ENCODE measurements at places on chromosomes 6 and 20. TPM values are rescaled to one million over a fixed set of nuclear protein-coding genes. Genes with fewer than 3 reads are reported as not detected.
A peak's percentile ranks its signal among the peaks of the same experiment; 100 is the strongest.

DNA sequence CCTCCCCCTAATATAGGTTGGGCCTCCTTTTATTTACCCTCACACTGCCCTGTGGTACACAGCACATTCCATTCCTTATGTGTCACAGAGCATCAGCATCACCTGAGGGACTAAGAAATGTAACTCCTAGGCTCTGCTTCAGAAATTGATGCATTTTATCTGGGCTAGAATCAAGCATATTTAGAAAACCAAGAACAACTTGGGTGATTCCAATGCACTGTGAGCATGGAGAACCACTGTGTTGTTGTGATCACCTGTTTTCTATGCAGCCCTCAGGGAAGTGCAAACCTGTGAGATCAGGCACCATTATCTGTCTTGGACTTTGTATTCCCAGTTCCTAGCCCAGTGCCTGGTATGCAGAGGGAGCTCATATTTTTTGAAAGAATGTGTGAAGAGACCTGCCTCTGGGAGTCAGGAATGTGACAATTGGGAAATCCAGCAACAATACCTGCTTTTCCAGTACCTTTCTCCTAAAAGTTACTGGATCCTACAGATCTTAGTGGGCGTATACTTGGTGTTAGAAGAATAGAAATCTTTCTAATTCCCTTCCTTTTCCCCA lies 7.0 kb downstream of the KAT14 start:
- H3K27me3 ChIP-seq, result no peaks in the 10 kb centered on the region
- no peak overlapping the region for H3K27ac ChIP-seq
- H3K4me1 ChIP-seq, result peaks cover 11% of the 10 kb centered on the region
- H3K4me3 ChIP-seq, result no peak overlapping the region

Gene PAK5
- not detected for total RNA-seq

DNA sequence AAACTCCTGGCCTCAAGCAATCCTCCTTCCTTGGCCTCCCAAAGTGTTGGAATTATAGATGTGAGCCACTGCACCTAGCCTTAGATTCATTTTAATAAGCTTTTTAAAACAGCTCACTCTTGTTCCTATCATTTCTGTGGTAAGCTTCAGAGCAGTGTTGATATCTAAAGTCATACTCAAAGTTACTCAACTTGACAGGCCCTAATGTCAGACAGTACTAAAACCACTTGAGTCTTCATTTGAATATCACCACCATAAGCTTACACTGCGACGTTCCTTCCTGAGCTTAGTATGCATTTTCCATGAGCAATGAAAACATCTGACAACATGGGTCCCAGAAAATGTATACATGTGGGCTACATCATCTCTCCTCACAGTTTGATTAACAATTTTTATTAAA lies 6.0 kb downstream of the FUCA2 start:
- no peak for DNase-seq
- H3K4me1 ChIP-seq, result peaks cover 30% of the 10 kb centered on the region
- H3K36me3 ChIP-seq, result peaks cover 25% of the 10 kb centered on the region

Gene HLA-DPB1
- 1.7 TPM for total RNA-seq

DNA sequence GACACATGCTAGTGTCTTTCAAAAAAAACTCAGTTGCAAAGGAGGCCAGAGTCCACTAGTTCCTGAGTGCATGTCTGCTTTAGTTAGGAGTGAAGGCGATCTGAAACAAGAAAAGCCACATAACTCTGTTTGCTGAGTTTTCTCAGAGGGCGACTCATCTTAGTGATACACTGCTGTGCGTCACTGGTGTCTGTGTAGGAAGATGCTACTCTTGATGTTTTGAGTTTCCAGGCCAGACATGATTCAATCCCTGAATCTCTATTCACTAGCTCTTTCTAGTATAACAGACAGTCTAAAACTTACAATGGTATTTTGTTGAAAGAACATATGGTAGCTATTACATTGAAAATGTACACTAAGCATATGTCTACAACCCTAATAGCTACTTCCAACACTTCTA lies 60.9 kb downstream of the GFRAL start:
- no peak overlapping the region for H3K27ac ChIP-seq
- no peaks in the 10 kb centered on the region for H3K4me1 ChIP-seq
- no peaks in the 10 kb centered on the region for H3K36me3 ChIP-seq
- H3K27me3 ChIP-seq, result no peaks in the 10 kb centered on the region
- no peak for DNase-seq

- no peak overlapping the region for H3K27ac ChIP-seq
- H3K36me3 ChIP-seq, result no peaks in the 10 kb centered on the region
- peak overlapping the region; percentile 22 for H3K4me3 ChIP-seq
- peaks cover 34% of the 10 kb centered on the region for H3K4me1 ChIP-seq
- H3K27me3 ChIP-seq, result peaks cover 22% of the 10 kb centered on the region
- no peak for DNase-seq
Measured at GRCh38 chr6:49551866-49552129, 1.3 kb downstream of the C6orf141 start.

Gene SYCP2L
- total RNA-seq, result not detected

- peak overlapping the region; percentile 80 for H3K4me3 ChIP-seq
- peak; percentile 68 for DNase-seq
- peaks cover 24% of the 10 kb centered on the region for H3K36me3 ChIP-seq
- peak overlapping the region; percentile 98 for H3K27ac ChIP-seq
Measured at GRCh38 chr20:9185511-9185910, 116.6 kb downstream of the PLCB4 start.

DNA sequence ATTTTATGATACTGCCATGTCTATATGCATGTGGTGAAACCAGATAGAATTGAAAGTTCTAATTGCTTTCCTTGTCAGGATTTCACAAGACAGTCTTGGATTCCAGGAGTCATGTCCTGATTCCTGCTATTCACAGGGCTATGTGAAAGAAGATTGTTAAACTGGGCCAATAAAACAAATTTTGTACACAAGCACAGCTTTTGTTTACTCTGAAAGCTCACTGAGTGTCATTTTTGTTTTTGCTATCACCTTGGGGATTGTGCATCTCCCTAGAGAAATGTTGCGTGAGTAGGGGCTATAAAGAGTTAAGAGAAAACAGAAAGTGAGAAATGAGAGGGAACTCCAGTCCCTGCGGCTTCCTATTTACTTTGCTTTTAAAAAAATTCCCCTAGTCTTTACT lies 627.5 kb downstream of the PKHD1 start:
- no peak overlapping the region for H3K27ac ChIP-seq
- H3K4me3 ChIP-seq, result no peak overlapping the region
- H3K36me3 ChIP-seq, result no peaks in the 10 kb centered on the region
- no peaks in the 10 kb centered on the region for H3K4me1 ChIP-seq
- no peaks in the 10 kb centered on the region for H3K27me3 ChIP-seq

- H3K4me1 ChIP-seq, result no peaks in the 10 kb centered on the region
- H3K27ac ChIP-seq, result no peak overlapping the region
- H3K27me3 ChIP-seq, result no peaks in the 10 kb centered on the region
- no peak for DNase-seq
- no peak overlapping the region for H3K4me3 ChIP-seq
Measured at GRCh38 chr20:25017257-25017803, 24.8 kb upstream of the APMAP start.

GRCh38 chr6:40599555-40599954 lies 12.4 kb upstream of the LRFN2 start:
- peaks cover 10% of the 10 kb centered on the region for H3K27me3 ChIP-seq
- H3K36me3 ChIP-seq, result no peaks in the 10 kb centered on the region
- no peak for DNase-seq
- H3K27ac ChIP-seq, result no peak overlapping the region

Gene HCK
- not detected for total RNA-seq

- H3K27ac ChIP-seq, result no peak overlapping the region
- peaks cover 7% of the 10 kb centered on the region for H3K27me3 ChIP-seq
- no peak overlapping the region for H3K4me3 ChIP-seq
- DNase-seq, result no peak
- peaks cover 30% of the 10 kb centered on the region for H3K4me1 ChIP-seq
Measured at GRCh38 chr6:4670290-4670689, 105.9 kb upstream of the CDYL start.

DNA sequence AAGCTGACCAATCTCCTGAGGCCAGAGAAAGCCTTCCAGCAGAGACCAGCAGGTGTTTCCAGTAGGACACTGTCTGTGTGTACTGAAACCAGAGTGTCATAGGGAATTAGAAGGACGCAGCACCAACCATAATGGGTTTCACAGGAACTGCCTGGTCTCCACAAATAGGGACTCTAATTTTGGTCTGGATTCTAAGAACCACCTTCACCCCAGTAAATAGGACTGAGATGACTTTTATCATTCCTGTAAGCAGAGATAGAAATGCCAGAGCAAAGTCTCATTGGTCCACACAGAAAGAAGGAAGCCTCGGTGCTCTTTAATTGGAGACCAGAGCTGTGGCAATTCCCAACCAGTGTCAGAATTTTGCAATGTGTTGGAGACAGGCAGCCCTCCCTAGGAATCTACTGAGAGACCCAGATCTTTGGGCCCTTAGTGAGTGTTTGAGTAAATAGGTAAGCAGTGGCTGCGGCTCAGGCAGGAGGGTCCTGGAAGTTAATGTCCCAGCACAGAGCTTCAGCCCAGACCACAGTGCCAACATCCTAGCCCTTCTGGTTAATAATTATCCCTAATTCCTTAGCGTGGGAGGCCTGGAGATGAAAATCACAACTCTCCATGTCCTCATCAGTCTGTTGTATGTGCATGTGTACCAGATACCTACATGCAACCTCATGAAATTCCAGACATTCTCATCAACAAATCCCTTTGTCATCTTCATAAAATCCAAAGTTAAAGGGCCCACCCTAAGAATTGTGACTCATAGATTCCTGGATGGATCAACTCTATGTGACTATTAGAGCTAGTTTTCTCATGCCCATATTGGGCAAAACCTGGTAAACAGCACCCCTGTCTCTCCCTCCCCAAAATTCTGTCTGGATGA lies 81.2 kb downstream of the UNC5CL start:
- H3K4me3 ChIP-seq, result peak overlapping the region; percentile 37
- peaks cover 2% of the 10 kb centered on the region for H3K27me3 ChIP-seq
- DNase-seq, result peak; percentile 87
- peaks cover 84% of the 10 kb centered on the region for H3K4me1 ChIP-seq
- H3K27ac ChIP-seq, result peak overlapping the region; percentile 63

GRCh38 chr6:163735076-163735475 lies 320.6 kb downstream of the QKI start:
- DNase-seq, result no peak
- peaks cover 8% of the 10 kb centered on the region for H3K4me1 ChIP-seq

- no peaks in the 10 kb centered on the region for H3K27me3 ChIP-seq
- peaks cover 50% of the 10 kb centered on the region for H3K36me3 ChIP-seq
- H3K4me3 ChIP-seq, result peak overlapping the region; percentile 67
- H3K4me1 ChIP-seq, result peaks cover 65% of the 10 kb centered on the region
Measured at GRCh38 chr6:11224252-11224965, 8.1 kb downstream of the NEDD9 start.

Gene GID8
- total RNA-seq, result 26.4 TPM

Gene CALHM4
- total RNA-seq, result 0.24 TPM

Gene BPIFA1
- total RNA-seq, result not detected

- no peaks in the 10 kb centered on the region for H3K36me3 ChIP-seq
- H3K27ac ChIP-seq, result no peak overlapping the region
- no peaks in the 10 kb centered on the region for H3K4me1 ChIP-seq
- H3K4me3 ChIP-seq, result no peak overlapping the region
- no peaks in the 10 kb centered on the region for H3K27me3 ChIP-seq
Measured at GRCh38 chr6:98056955-98057354, 773.9 kb upstream of the MMS22L start.

GRCh38 chr6:152815230-152815872 lies 64.8 kb downstream of the VIP start:
- H3K36me3 ChIP-seq, result no peaks in the 10 kb centered on the region
- peaks cover 8% of the 10 kb centered on the region for H3K27me3 ChIP-seq
- H3K4me1 ChIP-seq, result no peaks in the 10 kb centered on the region
- H3K27ac ChIP-seq, result no peak overlapping the region
- DNase-seq, result no peak

Gene WFDC12
- total RNA-seq, result not detected

GRCh38 chr20:44123251-44123650 lies 63.7 kb downstream of the JPH2 start:
- no peak overlapping the region for H3K4me3 ChIP-seq
- peaks cover 2% of the 10 kb centered on the region for H3K27me3 ChIP-seq
- no peak overlapping the region for H3K27ac ChIP-seq
- no peaks in the 10 kb centered on the region for H3K36me3 ChIP-seq
- no peak for DNase-seq

Gene CLIC1
- 596 TPM for total RNA-seq

Gene PSMB9
- 6.9 TPM for total RNA-seq
